ENCODE measurements at places on chromosomes 16 and 17.

DNA sequence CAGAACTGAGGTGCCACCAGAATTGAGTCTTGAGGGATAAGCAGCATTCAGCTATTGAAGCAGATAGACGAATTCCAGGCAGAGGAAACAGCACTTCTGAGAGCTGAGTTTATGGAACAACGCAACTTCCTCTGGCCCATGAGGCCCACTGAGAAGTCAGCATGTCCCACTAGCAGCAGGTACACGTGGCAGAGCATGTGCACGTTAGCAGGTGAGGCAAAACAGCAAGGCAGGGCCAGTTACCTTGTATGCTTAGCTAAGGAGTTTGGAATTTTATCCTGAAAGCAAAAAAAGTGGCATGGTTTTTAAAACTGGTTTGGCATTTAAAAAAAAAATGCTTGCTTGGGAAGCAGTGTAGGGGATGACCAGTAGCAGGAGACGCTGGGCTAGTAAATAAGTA lies 305.6 kb downstream of the CPPED1 start:
- DNase-seq: no peak

- DNase-seq: peak; percentile 49
Measured at GRCh38 chr17:39527220-39527813, 66.0 kb downstream of the CDK12 start.

GRCh38 chr16:22402191-22402590 lies 27.8 kb upstream of the CDR2 start:
- peak; percentile 32 for DNase-seq

DNA sequence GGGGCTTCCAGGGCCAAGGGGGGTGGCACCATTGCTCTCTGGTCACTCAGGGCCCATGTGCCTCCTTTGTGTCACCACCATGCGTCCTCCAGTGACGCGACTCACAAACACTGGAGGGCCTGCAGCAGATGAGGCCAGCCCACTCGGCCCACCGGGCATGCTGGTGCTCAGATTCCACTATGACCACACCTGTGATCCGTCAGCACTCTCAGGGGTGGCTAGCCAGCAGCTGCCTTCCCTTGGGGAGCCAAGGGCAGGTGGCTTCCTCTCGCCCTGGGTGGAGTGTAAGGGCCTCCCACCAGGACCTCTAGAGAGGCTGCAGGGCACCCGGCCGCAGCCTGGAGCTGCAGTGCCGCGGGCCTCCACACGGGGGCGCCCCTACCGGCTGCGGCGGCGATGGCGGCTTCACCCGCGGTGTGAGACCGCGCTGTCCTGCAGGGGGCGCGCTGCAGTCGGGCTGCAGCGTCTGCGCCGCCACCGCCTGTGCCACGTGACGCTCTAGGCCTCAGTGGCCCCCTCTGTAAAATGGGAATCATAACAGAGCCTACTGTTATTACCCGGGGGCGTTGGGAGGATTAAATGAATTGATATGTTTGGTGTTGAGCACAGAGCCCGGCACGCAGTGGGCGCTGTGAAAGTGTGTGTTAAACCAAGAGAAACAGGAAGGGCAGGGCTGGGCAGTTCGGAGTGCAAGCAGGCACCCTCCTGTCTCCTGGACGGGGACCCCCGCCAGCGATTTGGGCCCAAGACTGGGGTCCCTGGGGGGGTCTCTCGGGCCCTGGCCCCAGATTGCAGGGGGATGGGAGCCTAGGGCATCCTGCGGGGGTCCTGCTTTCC lies 192.4 kb upstream of the GSE1 start:
- peak; percentile 48 for DNase-seq

- DNase-seq: no peak
Measured at GRCh38 chr16:8720080-8720966, 45.9 kb downstream of the ABAT start.

DNA sequence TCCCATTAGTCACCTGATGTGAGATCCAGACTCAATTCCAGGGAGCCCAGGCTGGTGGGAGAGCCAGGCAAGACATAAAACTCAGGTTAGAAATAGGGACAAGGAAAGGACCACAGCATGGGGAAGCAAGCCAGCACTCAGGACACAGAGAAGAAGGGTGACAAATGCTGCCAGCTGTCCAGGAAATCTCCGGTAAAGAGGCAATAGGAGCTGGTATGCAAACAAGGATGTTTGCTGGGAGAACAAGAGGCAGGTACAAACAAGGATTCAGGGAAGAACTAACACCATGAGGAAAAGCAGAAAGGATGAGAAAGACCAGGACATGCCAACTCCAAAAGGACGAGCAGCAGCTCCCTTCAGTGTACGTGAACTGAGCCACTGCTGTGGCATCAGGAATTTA lies 10.2 kb upstream of the TXNDC11 start:
- no peak for DNase-seq

DNA sequence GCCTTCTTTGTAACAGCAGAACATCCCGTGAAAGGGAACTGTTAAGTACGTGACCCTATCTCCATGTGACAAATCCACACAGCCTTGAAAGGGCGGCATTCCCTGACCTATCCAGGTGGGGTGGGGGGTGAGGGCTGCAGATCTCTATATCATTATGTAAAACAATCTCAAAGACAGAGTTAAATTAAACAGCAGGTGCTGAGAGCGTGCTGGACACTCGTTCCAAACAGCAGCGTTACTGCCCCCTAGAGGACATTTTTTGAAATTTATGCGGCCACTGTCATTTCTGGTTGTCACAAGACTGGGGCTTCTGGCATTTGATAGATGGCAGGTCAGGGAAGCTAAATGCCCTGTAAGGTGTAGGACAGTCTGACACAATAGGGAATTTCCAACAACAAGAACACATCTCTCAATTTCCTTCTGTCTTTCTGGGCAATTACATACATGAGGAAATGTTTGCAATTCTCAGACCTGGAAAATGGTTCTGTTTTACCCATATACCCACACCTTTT lies 6.7 kb upstream of the SLC25A39 start:
- peak; percentile 75 for DNase-seq
